ENCODE measurements at places on chromosomes 5 and 9. TPM values are rescaled to one million over a fixed set of nuclear protein-coding genes. Genes with fewer than 3 reads are reported as not detected.

The FAM120A gene
- 98.0 TPM for total RNA-seq

The ACTBL2 gene
- not detected for total RNA-seq

DNA sequence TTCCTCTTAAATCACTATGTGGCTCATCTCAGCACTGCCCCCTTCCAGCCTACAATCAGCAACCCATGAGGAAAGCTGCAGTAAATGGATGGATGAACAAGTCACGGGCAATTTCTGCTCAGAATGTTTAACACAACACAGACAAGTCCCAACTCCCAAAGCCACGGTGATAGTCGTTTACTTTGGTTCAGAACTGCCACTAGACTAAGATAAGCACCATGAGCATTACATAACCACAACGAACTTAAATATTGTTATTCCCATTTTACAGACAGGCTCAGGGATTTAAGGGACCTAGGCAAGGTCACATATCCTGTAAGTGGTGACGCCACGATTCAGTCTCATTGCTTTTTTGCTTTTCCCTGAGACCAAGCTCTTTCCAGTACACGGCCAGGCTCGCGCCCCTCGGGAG, 2.0 kb upstream of the SMIM27 start:
- DNase-seq: no peak

- no peak for DNase-seq
Observed at GRCh38 chr9:25600501-25600900, 77.7 kb downstream of the TUSC1 start.

- no peak for DNase-seq
Observed at GRCh38 chr5:169767938-169768337, 130.9 kb downstream of the DOCK2 start.

The TGFBI gene
- 254 TPM for total RNA-seq

The C5orf58 gene
- total RNA-seq: not detected

The IL6ST gene
- total RNA-seq: 433 TPM

DNA sequence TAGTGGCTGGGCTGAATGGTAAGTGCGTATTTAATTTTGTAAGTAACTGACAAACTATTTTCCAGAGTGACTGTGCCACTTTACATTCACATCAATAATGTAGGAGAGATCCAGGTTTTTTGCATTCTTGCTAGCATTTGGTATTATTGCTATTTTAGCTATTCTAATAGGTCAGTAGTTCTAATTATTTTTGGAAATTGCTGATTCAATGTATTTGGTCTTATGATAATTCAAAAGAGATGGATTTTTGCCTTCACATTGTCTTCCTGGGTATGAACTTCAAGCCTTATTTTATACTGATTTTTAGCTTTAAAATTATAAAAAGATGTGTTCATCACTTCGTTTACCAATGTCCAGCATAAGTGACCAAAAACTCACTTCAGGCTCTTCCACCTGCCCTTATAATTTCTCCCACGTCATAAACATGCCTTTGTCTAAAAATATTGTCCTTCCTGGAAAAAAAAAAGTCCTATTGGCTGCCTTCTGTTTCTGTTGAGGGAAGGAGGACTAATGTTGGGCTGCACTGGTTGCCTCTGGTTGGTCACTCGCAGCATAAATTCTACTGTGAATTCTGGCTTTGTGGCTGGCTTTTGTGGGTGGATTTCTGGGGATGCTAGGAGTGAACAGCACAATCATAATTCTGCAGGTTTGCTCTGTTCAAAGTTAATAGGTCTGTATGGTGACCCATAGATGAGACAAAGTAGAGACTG, 15.2 kb downstream of the FOXD1 start:
- no peak for DNase-seq

The NMUR2 gene
- total RNA-seq: not detected

- DNase-seq: no peak
Observed at GRCh38 chr5:62167561-62168057, 138.4 kb upstream of the KIF2A start.

The SPTAN1 gene
- total RNA-seq: 361 TPM

- DNase-seq: no peak
Observed at GRCh38 chr9:133023117-133023890, 7.5 kb upstream of the GTF3C5 start.

The PPP2R2B gene
- 0.29 TPM for total RNA-seq

The FOXD4 gene
- total RNA-seq: 0.32 TPM

The C5orf63 gene
- total RNA-seq: 5.4 TPM

The CTXN3 gene
- not detected for total RNA-seq

The GOLM1 gene
- 15.4 TPM for total RNA-seq

All from mesenteric fat pad (tissue), 1 donor.